Placental epithelial cell (primary cell): ENCODE measurements at places on chromosomes 3 and 15. TPM values are rescaled to one million over a fixed set of nuclear protein-coding genes. Genes with fewer than 3 reads are reported as not detected.

The NR2E3 gene
- total RNA-seq, result 0.54 and 1.6 TPM in 2 replicates

The TRH gene
- total RNA-seq, result not detected in 2 replicates

The PLCB2 gene
- total RNA-seq, result 0.22 and 1.2 TPM in 2 replicates

The EPHA6 gene
- total RNA-seq, result not detected in 2 replicates

The FOXB1 gene
- total RNA-seq, result 0.11 and 0.39 TPM in 2 replicates

The PLIN1 gene
- total RNA-seq, result 0.33 and 0.39 TPM in 2 replicates

The MRPS22 gene
- 59.3 and 69.9 TPM in 2 replicates for total RNA-seq

The DNAH12 gene
- total RNA-seq, result 0.11 and 0.39 TPM in 2 replicates

The ZNF860 gene
- 4.3 and 7.3 TPM in 2 replicates for total RNA-seq

The FYTTD1 gene
- 23.2 and 35.1 TPM in 2 replicates for total RNA-seq

The CAMP gene
- total RNA-seq, result not detected in 2 replicates

The SEMA5B gene
- not detected in 2 replicates for total RNA-seq

The GAP43 gene
- not detected in 2 replicates for total RNA-seq
